Esophagus muscularis mucosa (tissue), 4 donors: ENCODE measurements at places on chromosomes 4 and X. TPM values are rescaled to one million over a fixed set of nuclear protein-coding genes. Genes with fewer than 3 reads are reported as not detected.

Gene FRMPD3
- 0.06 TPM for total RNA-seq

DNA sequence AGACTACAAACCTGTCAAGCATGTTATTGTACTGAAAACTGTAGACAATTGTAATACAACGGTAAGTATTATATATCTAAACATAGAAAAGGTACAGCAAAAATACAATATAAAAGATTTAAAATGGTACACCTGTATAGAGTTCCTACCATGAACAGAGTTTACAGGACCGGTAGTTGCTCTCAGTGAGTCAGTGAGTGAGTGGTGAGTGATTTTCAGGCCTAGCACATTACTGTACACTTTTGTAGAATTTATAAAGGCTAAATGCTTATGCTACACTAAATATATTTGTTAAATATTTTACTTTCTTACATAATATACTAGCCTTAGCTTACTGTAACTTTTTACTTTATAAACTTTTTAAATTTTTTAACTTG is 37.4 kb downstream of the PDGFC start:
- DNase-seq = no peak
- H3K27me3 ChIP-seq = no peaks in the 10 kb centered on the region

DNA sequence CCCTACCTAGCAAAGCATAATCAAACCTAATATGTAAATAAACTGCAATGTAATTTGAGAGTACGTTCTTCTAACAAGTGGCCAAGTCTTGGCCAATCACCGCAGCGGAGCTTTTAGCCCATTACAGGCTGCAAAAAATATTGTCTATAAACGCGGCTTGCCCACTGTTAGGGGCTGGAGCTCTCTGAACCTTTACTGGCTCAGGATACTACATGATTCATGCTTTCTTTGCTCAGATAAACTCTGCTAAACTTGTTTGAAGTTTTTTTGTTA is 990 bp upstream of the HADH start:
- H3K36me3 ChIP-seq = no peaks in the 10 kb centered on the region
- no peak for DNase-seq

Gene TCEAL7
- total RNA-seq = 10.4 TPM

Gene JADE3
- total RNA-seq = 9.6 TPM

Gene SUPT20HL1
- not detected for total RNA-seq

GRCh38 chrX:112051576-112051975 is 31.0 kb downstream of the TRPC5 start:
- no peaks in the 10 kb centered on the region for H3K36me3 ChIP-seq
- no peaks in the 10 kb centered on the region for H3K27me3 ChIP-seq
- DNase-seq = no peak
- H3K4me1 ChIP-seq = no peaks in the 10 kb centered on the region
- H3K27ac ChIP-seq = no peak overlapping the region

- no peaks in the 10 kb centered on the region for H3K4me1 ChIP-seq
- no peak within 1 kb of the TSS for H3K4me3 ChIP-seq
- H3K27ac ChIP-seq = no peak within 1 kb of the TSS
These were observed at the start of gene CHRNA9 for GRCh38 chr4:40334591-40335524. CHRNA9 (plus strand) TSS chr4:40335333; CDS start chr4:40335468, 135 bp downstream.

- H3K4me3 ChIP-seq = no peak overlapping the region
- no peak overlapping the region for H3K27ac ChIP-seq
- no peak for DNase-seq
- H3K36me3 ChIP-seq = no peaks in the 10 kb centered on the region
These were observed 65.4 kb downstream of the CXCL13 start for GRCh38 chr4:77671051-77671450.

DNA sequence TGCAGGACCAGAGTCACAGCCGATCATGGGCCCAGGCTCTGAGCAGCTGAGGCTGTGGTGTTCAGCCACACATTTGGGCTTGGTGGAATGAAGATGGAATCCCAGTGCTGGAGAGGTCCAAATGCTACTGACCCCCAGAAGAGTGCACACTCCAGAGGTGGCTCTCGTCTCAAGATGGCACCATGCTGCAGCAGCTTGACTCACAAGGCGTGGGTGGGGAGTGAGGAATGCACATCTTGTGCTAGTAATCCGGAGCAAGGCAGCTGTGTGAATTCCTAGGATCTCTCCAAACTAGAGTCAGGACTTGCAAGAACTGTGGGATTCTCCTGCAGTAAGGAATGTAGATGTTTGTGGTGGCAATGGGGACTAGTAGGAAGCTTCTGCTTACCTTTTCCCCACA is 28.7 kb downstream of the RAB28 start:
- H3K4me1 ChIP-seq = no peaks in the 10 kb centered on the region
- no peak overlapping the region for H3K27ac ChIP-seq
- peaks cover 29% of the 10 kb centered on the region for H3K36me3 ChIP-seq
